Activated CD4-positive, alpha-beta T cell treated with anti-CD3 and anti-CD28 coated beads, Interleukin-2, amount 50 U/mL, for 4 hours (primary cell): ENCODE measurements at places on chromosomes 7 and 10.

- DNase-seq = no peak
These were observed 45.5 kb upstream of the CALCR start for GRCh38 chr7:93620057-93620456.

DNA sequence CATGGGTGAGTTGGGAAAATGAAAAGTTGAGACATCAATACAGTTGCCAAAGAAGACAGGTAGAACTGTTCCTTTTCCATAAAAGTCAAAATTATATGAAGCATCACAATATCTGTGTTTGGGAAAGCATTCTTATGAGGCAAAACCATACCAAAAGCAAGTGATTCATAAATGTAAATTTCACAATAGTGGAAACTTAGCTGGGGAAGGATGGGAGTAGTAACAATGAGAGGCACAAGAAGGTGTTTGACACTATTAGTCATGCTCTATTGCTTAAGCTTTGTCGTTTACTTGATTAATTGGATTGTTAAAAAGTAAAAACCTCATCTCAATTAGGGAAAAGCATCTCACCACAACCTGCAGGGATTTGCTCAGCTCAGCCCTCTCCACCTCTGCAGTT, 240.2 kb downstream of the C7orf25 start:
- DNase-seq = no peak

DNA sequence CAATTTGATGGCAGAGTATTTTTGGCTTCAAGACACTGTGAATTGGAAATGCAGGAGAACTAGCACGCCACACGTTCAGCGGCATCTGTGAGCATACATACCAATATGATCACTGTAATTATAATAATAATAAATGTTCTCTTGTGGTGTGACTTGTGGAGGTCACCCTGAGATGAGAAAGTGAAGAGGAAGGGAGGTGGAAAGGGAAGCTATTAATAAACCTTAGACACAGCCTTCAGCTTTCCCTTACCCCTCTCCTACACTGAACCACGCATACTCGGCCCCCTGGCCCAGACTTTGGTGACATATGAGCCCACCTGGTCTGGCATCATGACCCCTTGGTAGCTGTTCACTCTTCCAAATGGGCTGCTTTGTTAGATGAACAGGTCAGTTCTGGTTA, 139.1 kb downstream of the SORCS3 start:
- no peak for DNase-seq

DNA sequence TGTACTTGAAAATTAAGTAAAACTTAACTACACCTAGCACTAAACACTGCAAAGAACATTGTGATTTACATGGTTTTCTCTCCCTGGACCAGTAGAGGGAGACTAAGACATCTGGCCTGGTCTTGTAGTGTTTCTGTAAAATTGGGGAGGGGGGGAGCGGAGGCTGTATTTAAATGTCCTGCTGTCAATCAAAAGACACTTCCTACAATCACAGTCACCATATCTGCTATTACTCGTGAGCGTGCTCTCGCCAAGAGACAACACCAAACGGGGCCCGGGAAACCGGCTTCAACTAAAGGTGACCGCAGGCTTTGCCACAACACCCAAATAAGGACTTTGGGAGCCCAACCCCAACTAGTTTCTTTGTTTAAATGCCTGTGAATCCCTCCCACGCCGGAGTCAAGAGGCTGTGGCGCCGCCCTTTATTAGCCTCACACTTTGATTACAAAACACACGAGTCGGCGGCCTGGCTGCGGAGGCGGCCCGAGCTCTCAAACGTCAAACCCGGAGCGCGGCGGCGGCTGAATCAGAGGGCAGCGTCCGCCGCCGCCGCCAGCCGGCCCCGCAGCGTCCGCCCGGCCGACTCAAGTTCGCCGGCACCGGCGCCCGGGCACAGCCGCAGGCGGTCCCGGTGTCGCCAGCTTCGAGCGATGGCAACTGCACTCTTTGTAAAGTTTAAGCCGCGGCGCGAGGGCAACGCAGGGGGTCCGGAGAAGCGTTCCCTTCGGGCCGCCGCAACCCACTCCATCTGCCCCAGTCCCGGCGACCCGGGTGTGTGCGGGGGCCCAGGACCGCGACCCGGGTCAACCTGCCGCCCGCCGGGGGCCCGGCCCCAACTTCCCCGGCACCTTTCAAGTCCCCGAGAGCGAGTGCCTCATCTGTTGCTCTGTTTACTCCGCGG, 1.3 kb downstream of the KDM7A start:
- peak; percentile 84 for DNase-seq

- DNase-seq = no peak
These were observed 100.7 kb downstream of the IQUB start for GRCh38 chr7:123433665-123434064.

- DNase-seq = no peak
These were observed 29.3 kb downstream of the AFAP1L2 start for GRCh38 chr10:114375047-114375446.

GRCh38 chr7:31850601-31851000, 163.6 kb downstream of the PPP1R17 start:
- DNase-seq = no peak

GRCh38 chr7:117077658-117078057, 124.4 kb downstream of the ST7 start:
- DNase-seq = no peak

DNA sequence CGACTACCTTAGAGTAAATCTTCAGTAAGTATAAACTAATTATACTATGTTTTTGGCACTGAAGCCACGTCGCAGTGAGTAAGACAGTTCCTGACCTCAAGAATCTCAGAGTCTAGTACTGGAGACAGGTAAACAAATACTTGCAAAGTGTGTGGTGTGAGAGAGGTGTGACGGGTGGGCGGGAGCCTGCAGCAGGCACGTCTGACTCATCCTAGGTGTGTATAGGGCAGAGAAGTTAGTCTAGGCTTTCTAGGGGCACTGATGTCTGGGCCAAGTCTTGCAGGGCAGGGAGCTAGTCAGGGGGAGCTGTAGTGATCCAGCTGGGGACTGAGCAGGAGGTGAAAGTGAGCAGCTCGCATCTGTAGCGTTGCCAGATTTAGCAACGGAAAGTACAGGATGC, 35.9 kb upstream of the SFTPD start:
- no peak for DNase-seq

DNA sequence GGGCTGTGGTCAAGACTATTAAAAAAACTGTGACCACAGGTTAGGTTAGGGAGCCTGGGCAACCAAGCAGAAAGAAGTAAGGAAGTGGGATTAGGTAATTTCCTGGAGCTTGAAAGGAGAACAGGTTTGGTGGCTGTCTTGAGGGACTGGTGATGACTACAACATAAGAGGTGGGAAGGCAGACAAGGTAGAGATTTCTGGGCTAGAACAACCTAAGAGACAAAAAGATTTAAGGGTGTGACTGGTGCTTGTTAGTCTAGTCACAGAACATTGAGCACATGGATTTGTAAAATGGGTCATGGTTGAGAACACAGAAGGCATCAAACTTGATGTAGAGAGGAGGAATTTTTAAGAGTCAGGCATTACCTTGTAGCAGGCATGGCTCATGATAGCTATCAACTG, 123.7 kb upstream of the ASAH2 start:
- no peak for DNase-seq

DNA sequence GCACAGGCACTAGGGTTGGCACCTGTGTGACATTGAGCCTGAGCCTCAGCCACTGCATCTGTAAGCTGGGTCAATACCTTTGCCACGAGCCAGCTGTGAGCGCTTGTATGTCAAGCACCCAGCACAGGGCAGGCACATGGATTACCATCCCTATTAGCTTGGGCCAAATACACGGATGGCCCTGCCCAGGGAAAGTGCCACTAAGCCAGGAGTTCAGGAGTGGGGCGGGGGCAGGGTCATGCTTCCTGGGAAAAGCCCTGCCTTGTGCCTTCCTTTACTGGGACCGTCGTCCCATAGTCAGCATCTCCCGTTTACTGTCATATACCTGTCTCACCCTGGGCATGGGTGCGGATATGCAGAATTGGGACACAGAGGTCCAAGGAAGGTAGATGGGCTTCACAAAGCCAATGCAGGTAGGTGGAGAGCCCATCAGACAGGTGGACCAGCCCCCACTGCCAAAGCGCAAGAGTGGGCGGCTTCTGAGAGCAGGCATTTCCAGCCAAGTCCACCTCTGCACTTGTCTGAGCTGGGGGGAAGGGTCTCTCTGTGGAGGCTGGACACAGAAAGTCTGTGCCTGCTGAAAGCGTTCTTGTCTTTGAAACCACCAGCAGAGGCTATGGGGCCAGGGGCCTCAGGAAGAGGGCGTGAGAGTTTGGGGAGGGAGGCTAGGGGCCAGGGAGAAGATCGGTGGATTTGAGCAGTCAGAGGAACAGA, 72.6 kb downstream of the VWA2 start:
- no peak for DNase-seq

GRCh38 chr10:97701438-97702069, 12.0 kb upstream of the MARVELD1 start:
- no peak for DNase-seq

- no peak for DNase-seq
These were observed 214.3 kb downstream of the FANK1 start for GRCh38 chr10:126110489-126111180.

GRCh38 chr10:91571671-91572070, 61.2 kb downstream of the PPP1R3C start:
- DNase-seq = no peak

DNA sequence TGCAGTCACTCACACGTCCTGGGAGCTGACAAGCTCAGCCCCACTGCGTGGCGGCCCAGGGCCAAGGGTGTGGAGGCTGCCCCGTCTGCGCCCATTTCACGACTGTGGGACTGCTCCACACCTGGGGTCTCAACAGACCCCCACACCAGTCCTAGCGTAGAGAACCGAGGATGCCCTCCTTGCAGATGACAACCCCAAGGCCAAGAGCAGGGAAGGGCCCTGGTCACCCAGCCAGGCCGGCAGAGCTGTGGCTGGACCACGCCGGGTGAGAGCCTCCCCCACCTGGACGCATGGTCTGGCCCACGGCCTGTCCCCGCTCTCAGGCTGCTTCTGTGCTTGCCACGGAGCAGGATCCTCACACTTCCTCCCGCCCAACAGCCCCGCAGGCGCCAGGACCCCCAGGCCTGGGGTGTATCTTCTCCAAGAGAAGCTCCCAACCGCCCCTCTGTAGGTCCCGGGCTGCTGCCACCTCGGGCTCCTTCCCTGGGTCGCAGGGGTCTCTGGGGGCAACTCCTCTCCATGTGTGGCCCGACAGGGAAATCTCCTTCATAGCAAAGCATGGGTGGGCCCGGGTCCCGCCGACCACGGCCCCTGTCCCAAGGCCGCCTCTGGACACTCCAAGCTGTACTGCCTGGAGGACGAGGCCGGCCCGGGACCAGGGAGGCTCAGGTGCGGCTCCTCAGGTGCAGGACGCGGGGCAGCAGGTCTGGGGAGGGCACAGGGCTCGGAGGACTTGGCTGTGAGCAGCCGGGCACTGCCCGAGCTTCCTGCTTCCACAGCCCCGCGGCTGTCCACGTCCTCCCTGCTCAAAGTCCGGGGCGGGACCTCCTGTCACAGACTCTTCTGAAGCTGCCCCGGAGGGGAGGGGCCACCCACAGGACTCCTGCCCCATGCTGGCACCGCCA, 88.8 kb downstream of the FOXL3 start:
- no peak for DNase-seq

DNA sequence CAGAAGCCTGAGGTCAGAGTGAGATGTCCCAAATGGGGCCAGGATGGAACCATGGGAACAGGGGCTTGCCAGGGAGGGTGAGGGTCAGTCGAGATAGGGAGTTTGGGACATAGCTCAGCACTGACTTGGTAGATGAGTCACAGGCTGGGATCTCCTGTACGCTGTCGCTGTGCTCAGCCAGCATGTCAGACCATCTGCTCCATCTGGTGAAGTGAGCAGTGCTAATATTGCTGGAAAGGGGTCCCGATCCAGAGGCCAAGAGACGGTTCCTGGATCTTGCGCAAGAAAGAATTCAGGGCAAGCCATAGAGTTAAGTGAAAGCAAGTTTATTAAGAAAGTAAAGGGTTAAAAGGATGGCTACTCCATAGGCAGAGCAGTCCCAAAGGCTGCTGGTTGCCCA, 505.6 kb downstream of the GALNT17 start:
- DNase-seq = no peak

DNA sequence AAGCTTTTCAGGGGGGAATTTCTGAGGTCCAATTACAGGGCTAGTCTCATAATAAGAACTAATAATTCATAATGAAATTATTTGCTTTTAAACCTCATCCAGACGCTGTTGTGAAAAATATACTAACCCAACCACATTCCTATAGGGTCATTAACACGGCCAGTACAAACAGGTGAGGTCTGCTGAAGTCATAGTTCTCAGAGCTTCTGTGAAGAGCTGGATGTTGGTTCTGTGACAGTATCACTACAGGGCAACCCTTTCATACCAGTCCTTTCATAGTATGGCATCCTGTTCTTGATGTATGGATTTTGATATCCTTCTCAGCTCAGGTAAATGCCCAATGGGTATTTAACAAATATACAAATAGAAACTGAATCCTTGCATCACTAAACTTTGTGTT, 62.3 kb upstream of the FAM133B start:
- no peak for DNase-seq

GRCh38 chr7:102019461-102019860, 202.0 kb downstream of the CUX1 start:
- no peak for DNase-seq
